ENCODE measurements at places on chromosomes 1 and 21.

DNA sequence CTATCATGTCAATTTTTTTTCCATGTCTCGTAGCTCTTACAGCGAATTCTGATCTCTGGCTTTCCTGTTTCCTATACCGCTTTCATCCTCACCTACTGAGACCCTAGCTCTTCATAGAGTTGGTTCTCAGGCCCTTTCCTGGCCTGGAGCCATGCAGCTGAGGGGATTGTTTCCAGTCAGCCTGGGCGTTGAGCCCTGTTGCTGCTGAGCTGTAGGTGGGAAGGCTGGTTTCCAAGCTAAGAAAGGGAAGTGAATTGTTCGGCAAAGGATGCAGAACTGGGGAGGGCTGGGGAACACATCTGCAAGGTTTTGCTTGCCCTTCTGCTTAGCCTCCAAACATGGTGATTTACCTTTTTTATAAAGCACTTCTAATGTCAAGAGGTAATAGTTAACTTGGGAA, 41.5 kb downstream of the SPATA46 start:
- DNase-seq = no peak

DNA sequence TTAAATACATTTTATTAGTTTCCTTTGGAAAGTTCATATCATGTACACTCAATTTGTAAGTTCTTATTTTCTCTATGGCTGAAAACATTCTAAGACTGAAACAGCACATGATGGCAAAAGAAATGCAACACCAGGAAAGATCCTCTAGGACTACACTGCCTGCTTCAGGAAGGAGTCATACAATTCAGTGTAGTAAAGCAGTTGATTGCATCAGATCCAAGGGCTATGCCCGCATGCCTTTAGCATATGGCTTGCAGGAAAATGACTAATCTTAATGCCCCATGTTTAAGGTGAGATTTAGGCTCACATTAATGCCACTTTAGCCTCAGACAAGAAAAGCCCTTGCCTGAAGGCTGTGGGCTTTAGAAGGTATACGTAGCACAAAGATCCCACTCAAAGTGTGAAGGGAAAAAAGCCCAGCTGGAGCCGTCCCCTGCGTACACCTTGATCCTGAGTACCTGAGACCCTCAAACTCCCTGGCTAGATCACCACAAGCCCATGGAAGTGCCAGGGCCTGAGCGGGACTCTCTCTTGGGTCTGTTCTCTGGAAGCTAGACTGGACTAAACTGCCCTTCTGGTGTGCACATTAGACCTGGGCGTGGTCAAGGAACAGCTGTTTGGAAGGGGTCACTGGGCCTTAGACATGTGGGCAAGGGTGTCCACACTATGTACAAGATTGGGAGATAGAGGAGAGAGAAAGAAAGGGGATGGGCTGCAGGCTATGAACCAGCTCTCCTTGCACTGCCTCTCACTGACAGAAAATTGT, 52.9 kb downstream of the ESRRG start:
- DNase-seq = no peak

- no peak for DNase-seq
Measured at GRCh38 chr21:40680311-40680710, 166.6 kb downstream of the DSCAM start.

DNA sequence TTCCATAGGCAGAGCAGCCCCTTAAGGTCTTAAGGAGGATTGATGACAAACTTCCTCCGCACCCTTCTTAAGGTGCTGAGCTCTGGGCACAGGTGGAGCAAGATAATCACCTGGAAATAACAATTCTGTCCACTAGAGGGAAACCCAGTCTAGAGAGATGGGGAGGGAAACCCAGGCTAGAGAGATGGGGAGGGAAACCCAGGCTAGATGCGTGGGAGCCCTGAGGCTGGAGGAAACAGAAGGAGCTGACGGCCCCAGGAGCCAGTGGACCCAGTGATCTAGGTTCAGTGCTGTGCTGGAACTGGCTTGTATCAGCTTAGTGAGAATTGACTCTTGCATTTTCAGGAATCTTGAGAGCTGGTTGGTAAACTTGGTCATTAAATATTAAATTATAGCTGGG, 17.8 kb upstream of the MYCL start:
- DNase-seq = no peak

GRCh38 chr1:78304341-78304740, 186.4 kb upstream of the PTGFR start:
- DNase-seq = no peak

GRCh38 chr1:84632673-84633434, 57.4 kb downstream of the SSX2IP start:
- DNase-seq = no peak

DNA sequence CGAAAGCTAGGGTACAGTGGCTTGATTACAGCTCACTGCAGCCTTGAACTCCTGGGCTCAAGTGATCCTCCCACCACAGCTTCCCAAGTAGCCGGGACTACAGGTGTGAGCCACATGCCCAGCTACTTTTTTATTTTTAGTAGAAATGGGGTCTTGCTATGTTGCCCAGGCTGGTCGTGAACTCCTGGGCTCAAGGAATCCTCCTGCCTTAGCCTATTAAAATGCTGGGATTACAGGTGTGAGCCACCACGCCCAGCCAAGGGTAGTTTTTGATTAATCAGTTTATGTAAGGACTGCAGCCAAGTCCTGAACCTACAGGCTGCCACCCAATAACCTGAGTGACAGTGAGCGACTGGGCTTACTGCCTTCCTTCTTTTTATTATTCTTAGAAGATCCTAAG, 88.3 kb downstream of the PIK3R3 start:
- DNase-seq = no peak

GRCh38 chr1:93616221-93616995, 65.2 kb downstream of the BCAR3 start:
- DNase-seq = no peak

DNA sequence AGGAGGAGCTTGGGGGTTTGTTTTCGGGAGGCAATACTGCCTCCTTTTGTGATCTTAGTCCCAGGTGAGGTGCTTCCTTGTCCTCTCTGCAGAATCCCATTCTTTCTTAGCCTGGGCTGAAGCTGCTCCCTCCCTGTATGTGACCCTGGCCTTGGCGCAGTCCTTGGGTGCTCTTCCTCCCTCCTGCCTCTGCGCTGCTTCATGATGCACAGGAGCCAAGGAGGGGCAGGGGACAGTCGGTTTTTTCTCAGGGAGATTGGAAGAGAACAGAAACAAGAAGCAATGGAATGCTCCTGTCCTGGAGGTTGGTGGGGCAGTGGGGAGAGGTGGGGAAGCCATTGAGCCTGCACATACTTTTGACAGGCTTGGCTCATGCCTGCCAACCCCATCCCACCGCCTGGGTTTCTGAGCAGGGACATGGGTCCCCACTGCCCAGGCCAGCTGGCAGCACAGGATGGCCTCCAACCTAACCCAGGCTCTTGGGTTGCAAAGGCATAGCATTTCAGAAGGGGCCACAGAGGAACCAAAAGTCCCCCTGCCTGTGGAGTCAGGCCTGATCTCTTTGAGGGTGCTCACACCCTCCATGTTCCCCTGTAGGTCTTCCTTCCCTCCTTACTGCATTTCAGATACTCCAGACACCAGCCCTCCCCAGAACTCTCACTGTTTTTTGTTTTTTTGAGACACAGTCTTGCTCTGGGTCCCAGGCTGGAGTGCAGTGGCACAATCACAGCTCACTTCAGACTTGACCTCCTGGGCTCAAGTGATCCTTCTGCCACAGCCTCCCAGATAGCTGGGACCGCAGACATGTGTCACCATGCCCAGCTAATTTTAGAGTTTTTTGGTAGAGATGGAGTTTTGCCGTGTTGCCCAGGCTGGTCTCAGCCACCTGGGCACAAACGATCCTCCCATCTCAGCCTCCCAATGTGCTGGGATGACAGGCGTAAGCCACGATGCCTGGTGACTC, 16.1 kb downstream of the IL6R start:
- DNase-seq = no peak

- no peak for DNase-seq
Measured at GRCh38 chr21:31459457-31459856, 115.4 kb upstream of the TIAM1 start.

GRCh38 chr21:22421416-22422180, 1423.4 kb downstream of the NCAM2 start:
- no peak for DNase-seq

DNA sequence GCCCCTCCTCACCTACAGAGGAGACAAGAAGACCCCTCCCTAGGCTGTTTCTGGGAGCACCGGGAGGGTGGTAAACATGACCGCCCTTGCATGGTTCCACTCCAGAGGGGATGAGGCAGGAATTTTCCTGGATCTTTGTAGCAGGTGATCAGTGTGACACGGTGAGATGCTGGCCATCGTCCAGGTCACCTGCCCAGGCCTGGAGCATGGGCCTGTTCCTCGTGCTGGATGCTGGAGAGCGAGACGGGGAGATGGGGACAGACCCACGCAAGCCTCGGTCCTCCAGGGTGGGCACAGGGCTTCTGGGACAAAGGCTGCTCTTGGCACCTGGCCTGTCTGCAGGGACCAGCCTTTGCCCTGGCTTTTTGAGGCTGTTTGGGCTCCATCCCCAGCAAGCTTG, 46.2 kb downstream of the DMRTB1 start:
- DNase-seq = no peak

GRCh38 chr21:45128613-45129188, 54.3 kb downstream of the ADARB1 start:
- DNase-seq = peak; percentile 59

- DNase-seq = no peak
Measured at GRCh38 chr1:87167848-87168525, 160.7 kb upstream of the LMO4 start.

GRCh38 chr1:40985161-40985560, 5.7 kb downstream of the CTPS1 start:
- no peak for DNase-seq

DNA sequence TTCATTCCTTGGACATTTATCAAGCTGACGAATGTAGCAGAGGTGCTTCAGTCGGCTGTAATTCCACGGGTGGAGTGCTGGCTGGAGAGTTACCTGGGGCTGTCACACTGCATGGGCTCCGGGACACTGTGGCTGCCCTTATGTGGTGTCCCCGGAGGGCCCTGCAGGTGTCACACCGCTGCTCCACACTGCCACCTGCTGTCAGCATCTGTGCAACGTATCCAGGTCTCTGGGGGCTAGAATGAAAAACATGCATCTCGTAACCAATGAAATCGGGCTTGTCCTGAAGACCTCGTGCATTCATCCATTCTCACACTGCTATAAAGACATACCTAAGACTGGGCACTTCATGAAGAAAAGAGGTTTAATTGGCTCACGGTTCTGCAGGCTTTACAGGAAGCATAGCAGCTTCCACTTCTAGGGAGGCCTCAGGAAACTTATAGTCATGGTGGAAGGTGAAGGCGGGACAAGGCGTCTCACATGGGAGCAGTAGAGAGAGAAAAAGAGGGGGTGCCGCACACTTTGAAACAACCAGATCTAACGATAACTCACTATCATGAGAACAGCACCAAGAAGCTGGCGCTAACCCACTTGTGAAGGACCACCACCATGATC, 46.7 kb upstream of the PCBP3 start:
- peak; percentile 90 for DNase-seq

DNA sequence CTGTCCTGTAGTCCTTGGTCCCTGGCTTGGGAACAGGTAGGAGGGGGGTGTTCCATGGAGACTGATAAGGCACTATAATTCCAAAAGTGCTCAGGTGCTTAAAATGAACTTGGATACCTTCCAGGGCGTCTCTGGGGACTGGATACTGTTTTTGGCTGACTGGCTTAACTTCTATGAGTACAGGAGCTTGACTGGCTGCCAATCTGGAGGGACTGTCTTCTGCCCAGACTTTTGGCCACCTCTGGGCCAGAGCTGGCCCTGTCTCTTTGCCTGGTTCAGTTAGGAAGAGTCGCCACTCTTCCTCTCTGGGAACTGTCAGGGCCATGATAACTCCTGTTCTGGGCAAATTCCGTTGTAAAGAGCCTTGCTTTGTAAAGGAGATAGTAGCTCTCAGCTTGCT, 407.0 kb downstream of the TGFB2 start:
- DNase-seq = no peak

Data from stimulated activated CD4-positive, alpha-beta T cell treated with anti-CD3 and anti-CD28 coated beads, Interleukin-1b, Interleukin-23, amount 100 ng/mL, for 24 hours (primary cell).